Heart right ventricle (tissue), 16 donors: ENCODE measurements at places on chromosomes 3 and 15. TPM values are rescaled to one million over a fixed set of nuclear protein-coding genes. Genes with fewer than 3 reads are reported as not detected.

VWA5B2 gene
- total RNA-seq: not detected

NTRK3 gene
- total RNA-seq: 1.7 TPM

DNA sequence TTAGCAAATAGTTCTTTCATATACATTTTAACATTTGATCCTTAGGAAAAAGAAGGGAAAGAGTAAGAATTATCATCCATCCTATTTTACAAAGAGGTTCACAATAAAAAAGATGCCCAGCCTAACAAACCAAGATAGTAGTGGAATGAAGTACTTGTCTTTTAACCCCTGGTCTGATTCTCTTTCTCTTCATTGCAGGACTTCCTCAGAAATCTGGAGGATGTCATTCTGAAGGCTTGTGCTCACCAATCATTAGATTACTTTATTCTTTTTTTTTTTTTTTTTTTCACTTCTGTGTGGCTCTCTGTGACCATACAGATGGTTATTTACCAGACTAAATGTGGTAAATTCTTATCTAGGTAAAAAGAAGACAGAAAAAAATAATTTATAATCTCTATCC lies 7.0 kb downstream of the HDGFL3 start:
- no peak overlapping the region for H3K27ac ChIP-seq
- no peaks in the 10 kb centered on the region for H3K27me3 ChIP-seq
- no peak overlapping the region for H3K4me3 ChIP-seq
- DNase-seq: no peak
- H3K4me1 ChIP-seq: peaks cover 79% of the 10 kb centered on the region

- no peaks in the 10 kb centered on the region for H3K27me3 ChIP-seq
- peaks cover 35% of the 10 kb centered on the region for H3K4me1 ChIP-seq
- H3K36me3 ChIP-seq: no peaks in the 10 kb centered on the region
- no peak overlapping the region for H3K4me3 ChIP-seq
- no peak for DNase-seq
Measured at GRCh38 chr3:81744366-81744765, 17.1 kb downstream of the GBE1 start.

DNA sequence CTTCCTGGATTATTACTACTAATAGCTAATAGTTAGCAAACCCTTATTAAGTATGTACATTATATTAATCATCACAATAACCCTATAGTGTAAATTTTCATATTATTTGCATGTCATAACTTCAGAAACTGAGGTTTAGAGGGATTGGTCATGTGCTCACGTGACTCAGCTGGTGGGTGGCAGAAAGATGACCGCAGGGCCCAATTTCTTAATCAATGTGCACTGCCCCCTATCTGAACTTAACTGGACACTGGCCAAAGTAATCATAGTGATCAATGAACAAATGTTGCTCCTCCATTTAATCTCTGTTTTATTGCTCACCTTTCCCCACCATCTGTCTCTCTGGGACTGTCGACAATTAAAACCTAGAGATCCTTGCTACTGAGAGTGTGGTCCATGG lies 52.2 kb downstream of the PLD1 start:
- H3K4me3 ChIP-seq: no peak overlapping the region
- no peak overlapping the region for H3K27ac ChIP-seq
- H3K4me1 ChIP-seq: peaks cover 65% of the 10 kb centered on the region
- H3K27me3 ChIP-seq: no peaks in the 10 kb centered on the region
- no peak for DNase-seq
- no peaks in the 10 kb centered on the region for H3K36me3 ChIP-seq
